LNCaP clone FGC (cell line): ENCODE measurements at places on chromosomes 16 and 17.

DNA sequence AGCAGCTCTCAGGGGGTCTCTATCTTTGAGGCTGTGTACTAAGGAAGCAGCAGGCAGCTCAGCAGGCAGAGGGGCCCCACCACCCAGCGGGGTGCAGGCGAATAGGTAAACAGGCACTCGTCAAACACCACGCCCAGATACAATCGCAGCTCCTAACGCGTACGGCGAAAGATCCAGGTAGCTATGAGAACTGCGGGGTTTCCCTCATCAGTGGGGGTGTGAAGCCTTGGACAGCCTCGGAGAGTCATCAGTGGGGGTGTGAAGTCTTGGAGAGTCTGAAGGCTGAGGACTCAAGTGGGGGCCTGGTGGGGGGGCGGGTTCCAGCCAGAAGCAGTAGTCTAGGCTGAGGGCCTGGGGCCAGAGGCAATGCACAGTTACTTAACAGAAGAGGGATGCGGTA, 69.0 kb downstream of the RTN4RL1 start:
- DNase-seq: no peak

DNA sequence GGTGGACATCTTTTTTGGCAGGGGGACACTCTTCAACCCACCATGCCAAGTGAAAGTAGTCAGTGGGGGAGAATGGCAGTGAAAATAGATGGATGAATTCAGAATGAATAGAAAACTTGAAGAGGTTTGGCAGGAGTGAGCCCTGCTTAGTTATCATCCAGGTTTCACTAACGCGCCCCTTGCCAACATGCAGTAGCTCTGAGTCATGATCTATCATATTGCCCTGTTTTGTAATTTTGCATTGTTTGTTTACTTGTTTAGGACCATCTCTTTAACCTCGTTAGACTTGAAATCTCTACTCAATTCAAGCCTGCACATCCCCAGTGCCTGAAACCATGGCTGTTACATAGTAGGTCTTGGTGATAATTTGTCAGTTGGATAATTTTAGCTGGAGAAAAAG, 116.7 kb downstream of the RBFOX1 start:
- no peak for DNase-seq

- DNase-seq: no peak
These were observed 13.7 kb upstream of the CSNK1D start for GRCh38 chr17:82287013-82287867.

GRCh38 chr16:27220991-27221390, 17.7 kb downstream of the KDM8 start:
- DNase-seq: no peak

DNA sequence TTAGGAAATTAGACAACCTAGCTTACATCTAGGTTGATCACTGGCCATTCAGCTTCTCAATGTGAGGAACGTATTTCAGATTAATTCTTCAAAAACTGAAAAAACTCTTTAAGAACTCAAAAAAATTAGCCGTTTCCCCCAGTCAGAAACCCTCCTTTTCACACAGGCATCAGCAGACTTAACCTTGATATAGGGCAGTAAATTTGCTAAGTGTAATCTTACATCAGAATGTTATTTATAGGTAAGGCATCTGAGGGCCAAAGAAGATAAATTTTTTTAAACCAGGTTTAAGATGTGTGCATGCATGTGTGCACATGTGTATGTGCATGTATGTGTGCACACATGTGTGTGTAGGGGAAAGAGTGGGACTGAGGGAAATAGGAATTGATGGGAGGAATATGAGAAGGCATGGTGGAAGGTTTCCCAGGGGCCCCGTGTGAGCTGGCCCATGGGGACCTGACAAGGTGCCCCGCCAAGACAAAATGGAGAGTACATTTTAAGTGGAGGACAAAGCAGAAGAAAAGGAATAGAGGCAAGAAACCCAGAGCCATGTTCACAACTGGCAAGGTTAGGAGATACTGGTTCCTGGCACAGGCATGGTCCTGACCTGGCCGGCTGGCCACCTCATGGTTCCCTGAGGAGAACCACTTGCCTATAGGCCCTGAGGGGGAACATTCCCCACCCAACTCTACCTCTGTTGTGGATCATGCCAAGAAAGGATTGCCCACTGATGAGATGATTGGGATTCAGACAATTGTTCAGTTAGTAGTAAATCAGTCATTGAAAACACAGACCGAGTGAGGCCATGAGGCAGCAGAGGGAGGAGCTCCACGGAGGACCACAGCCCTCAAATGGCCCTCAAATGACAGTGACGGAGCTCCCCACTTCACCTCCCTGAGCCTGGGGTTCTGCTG, 33.0 kb downstream of the TEX2 start:
- DNase-seq: no peak

GRCh38 chr17:59436900-59437299, 105.4 kb downstream of the YPEL2 start:
- DNase-seq: no peak

GRCh38 chr17:73929860-73930430, 273.5 kb upstream of the RPL38 start:
- DNase-seq: no peak

DNA sequence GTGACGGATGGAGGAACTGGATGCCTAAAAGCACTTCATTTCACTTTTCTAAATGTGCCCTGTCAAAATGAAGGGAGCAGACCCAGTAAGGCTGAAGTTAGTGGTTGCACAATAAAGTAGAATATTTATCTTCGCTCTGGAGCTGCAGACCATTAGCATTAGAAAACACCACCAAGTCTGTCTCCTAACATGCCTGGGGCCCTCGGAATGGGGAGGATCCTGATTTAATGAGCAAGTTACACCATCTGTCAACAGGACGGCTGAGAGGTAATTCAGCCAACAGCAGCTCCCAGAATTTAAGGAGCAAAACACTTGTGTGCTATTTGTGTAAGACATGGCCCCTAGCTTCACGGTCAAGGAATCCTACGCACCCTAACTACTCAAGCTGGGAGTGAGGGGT, 22.3 kb downstream of the CA10 start:
- DNase-seq: no peak

GRCh38 chr17:56881685-56882295, 32.1 kb downstream of the TRIM25 start:
- no peak for DNase-seq
